Dorsolateral prefrontal cortex (tissue), 122 donors: ENCODE measurements at places on chromosomes 4 and X.

GRCh38 chr4:81152839-81153713, 61.9 kb downstream of the PRKG2 start:
- no peak for DNase-seq

- DNase-seq = no peak
Observed at GRCh38 chr4:5460106-5460801, 248.1 kb downstream of the EVC2 start.

DNA sequence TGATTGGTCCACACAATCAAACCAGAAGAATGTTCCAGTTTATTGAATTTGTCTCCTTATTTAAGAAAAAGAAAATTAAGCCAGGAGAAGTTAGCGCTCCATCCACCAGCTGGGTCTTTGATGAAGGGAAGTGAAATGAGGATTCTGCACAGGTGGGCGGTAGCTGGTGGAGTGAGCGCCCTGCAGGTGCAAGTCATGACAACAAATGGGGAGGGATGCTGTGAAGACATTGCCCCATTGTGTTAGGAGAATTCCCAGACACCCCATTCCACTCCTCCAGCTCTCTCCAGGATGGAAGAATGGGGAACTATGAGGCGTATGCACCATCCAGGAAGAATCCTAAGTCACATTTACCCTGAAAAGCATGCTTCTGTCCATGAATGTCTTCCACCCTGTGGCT, 22.9 kb downstream of the PLRG1 start:
- DNase-seq = no peak

DNA sequence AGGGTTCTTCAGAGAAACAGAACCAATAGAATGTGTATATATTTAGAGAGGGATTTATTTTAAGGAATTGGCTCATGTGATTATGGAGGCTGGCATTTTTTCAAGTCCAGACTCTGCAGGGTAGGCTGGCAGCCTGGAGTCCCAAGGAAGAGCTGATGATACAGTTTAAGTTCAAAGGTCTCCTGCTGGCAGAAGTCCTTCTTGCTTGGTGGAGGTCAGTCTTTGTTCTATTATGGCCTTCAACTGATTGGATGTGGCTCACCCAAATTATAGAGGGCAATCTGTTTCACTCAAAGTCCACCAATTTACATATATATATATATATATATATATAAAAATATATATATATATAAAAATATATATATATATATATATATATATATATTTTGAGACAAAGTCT, 52.1 kb upstream of the HSD17B10 start:
- no peak for DNase-seq

- DNase-seq = no peak
Observed at GRCh38 chr4:101989551-101989950, 199.0 kb downstream of the BANK1 start.

- no peak for DNase-seq
Observed at GRCh38 chr4:59240011-59240410, 1960.1 kb upstream of the ADGRL3 start.

- DNase-seq = no peak
Observed at GRCh38 chr4:8395504-8396296, 44.8 kb downstream of the ACOX3 start.

DNA sequence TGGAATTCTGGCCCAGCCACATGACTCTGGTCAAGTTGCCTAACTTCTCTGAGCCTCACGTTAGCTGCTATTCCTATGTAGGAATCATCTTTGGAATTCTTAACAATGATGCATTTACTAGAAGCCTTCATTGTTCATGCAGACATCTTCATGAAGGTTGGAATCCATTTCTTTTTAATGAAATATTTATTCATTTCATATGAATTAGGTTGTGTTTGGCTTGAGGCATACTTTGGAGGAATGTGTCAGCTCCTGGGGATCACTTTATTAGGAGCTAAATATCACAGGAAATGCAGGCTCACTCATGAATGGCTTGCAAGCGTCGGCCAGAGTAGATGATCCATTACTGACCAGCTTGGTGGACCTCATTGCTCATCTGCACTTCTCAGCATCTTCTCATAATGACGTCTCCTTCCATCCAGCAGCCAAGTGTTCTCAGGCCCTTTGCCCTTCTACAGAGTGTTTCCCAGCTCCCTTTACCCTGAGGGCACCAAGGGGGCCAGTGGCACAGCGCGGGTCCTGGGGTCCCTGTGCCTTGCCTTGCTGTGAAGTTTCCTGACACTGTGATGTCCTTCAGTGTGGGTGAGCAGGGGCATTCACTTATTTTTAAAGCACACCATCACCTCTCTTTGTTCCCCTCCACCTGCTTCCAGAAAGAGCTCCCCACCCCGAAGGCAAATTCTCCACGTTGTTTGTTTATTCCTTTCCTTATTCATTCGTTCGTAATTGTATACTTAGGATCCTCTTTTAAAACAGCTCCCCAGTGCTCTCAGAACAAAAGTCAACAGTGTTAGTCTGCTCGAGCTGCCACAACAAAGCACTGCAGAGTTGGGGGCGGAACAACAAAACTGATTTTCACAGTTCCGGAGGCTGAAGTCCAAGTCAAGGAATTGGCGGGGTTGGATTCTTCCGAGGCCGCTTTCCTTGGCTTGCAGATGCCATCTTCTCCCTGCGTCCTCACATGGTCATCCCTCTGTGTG, 106.8 kb downstream of the STK32B start:
- no peak for DNase-seq

DNA sequence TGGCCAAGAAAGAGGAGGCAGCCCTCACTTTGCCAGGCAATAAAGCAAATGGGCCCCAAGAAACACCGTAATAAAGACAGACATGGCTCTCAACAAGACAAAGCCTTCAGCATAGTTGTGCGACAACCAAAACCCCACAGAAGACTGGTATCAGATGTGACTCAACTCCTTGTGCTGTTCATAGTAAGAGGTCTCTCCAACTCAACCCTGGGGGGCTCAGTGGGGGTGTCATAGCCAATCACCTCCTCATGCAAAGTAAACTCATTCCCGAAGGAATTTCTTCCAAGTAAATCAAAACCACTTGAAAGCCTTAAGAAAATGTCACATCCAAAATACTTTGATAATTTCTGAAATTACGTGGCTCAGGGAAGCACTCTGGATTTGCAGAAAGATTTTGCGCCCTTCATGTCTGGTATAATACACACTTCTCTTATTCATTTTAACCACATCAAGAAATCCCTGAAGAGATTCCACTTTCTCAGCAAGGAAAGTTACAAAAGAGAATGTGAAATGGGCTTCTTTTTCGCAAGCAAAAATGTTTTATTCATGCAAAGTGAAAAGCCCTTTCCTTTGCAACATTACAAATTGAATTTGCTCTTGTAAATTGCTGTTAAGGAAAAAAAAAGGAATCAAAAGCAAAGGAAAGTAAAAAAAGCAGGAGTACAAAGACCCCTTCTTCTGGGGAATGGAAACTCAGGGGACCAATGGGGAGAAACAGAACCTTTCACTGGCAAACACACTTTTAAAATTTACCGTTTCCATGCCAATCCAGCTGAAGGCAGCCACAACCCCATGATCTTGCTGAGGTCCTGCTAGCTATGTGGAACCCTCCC, 137.4 kb downstream of the NSUN7 start:
- no peak for DNase-seq

- no peak for DNase-seq
Observed at GRCh38 chr4:84697159-84697558, 114.2 kb downstream of the CDS1 start.

DNA sequence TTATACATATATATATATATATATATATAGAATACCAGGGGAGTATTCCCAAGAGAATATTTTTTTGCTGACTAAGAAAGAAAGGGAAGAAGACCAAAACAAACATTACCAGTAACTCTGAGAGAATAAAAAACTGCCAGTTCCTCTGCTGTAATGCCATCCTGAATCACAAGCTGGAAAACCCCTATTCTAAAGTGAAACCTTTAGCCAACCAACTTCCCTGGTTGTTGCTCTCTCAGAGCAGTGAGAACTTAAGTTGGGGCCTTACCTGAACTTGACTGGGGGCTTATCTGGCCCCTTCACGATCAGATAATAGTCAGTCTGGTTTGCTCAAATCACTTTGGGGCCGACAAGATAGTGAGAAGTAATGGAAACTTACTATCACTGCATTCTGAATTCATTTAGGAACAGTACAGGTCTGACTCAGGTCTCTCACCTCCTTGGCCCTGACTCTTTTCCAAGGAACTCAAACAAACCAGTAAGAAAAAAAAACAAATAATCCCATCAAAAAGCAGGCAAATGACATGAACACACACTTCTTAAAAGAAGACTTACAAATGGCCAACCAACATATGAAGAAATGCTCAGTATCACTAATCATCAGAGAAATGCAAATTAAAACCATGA, 62.5 kb downstream of the CD40LG start:
- no peak for DNase-seq

DNA sequence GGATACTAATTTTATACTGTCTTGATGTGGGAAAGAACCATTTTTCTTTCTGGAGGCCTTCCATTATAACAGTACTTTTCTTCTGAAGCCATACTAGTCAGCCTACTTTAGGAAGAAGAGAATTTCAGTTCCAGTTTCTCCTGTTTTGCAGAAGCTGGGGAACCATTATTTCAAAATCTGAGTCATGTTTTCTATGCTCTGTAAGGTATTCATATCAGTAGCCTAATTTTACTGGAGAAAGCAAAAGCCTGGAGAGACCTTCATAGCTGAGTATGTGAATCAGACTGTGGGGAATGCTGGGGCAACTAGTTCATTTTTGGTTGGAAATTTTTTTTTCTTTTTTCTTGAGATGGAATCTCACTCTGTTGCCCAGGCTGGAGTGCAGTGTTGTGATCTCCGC, 22.4 kb downstream of the AFF1 start:
- DNase-seq = no peak

- DNase-seq = no peak
Observed at GRCh38 chr4:156021298-156021697, 67.6 kb upstream of the CTSO start.

DNA sequence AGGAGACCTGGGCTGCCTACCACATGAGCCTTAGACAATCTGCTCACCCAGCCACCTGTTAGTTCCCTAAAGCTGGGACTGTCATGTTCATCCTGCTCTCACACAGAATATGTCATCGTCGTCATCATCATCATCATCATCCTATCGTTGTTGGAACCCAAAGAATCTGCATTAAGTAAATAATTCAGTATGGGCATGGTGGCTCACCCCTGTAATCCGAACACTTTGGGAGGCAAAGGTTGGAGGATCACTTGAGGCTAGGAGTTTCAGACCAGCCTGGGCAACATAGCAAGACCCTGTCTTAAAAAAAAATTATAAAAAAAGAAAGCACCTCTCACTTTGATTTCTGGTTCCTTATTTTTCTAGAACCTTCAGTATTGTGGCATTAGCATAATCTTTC, 6.4 kb downstream of the ENOPH1 start:
- DNase-seq = no peak

DNA sequence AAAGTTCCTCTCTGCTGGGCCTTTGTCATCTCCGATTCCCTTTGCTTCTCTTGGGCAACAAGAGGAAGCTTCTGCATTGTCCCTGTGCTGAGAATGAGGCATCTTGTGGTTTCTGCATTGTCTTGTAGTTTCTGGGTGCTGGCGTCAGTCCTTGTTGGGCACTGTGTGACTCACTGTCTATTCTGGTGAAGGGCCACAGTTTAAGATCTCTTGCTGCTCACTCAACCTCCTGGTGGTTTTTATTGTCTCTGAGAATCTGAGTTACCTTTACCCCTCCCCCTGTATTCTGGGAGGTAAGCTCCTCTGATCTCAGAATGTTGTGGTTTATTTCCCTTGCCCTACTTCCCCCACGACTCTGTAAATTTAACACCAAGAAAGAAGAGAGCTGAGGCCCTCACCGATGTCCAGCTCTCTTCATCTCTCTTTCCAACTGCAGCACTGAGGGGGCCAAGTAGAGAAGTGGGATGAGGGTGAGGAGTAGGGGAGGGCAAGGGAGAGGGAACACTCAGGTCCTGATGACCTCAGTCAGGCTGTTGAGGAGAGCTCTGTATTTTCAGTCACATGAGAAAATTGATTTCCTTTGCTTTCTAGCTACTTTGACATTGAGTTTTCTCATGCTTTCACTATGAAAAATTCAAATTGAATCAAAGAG, 441.6 kb upstream of the PITX2 start:
- DNase-seq = no peak

- no peak for DNase-seq
Observed at GRCh38 chr4:51884055-51884454, 41.1 kb downstream of the DCUN1D4 start.

DNA sequence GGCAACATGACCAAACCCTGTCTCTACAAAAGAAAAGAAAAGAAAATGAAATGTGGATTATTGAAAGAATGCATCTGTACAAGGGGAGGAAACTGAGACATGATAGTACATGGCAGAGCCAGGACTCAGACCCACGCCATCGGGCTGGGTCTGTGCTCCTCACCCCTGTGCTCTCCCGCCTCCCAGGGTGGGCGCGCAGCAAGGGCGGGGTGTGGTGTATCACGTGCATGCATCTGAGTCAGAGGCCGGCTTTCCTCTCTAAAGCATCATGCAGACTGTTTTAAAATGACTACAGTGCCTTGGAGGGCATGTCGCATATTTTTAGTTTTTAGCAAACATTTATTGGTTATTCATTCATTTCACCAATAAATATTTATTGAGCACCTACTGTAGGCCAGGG, 47.8 kb downstream of the HTT-AS start:
- DNase-seq = no peak

DNA sequence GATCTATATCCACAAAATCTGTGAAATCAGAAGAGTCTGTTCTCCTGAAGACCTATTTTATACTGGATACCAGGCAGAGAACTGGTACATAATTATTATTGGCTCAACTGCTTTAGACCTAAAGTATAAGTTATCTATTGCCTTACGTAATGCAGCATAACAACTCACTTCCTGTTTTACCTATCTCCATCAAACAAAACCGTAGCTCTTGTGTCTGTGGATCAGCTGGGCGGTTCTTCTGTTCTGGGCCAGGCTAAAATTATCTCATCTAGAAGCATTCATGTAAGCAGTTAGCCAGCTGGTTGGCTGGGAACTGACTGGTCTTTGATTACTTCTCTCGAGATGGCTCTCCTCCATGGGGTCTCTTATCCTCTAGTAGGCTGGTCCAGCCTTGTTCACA, 57.8 kb downstream of the PPP1R2C start:
- DNase-seq = no peak

DNA sequence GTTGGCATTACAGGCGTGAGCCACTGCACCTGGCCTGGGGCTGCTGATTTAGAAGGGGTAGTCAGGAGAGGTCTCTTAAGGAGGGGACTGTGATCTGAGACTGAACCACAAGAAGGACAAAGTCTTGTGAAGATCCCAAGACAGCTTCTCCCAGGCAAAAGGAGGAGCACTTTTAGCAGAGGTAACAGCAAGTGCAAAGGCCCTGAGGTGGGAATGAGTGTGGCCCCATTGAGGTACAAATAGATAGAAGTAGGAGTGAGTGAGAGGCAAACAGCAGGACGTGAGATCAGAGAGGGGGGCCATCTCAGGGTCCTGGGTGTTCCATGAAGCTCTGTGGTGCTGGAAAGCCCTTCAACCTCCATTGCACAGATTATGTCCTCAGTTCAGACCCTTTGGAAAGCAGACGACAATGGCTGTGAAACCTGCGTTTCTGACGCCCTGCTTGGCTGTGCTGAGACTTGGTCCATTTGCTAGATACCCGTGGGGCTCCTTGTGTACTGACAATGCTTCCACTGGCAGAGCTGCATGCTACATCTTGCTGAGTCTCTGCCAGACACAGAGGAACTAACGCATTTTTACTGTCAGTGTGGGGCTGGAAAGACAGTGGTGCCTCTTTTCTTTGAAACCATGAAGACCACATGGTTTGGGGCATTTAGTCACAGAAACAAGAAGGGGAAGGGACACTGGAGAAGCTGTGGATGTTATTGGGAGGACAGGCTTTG, 1.3 kb upstream of the CCKAR start:
- DNase-seq = no peak

- no peak for DNase-seq
Observed at GRCh38 chr4:181855307-181855706, 387.9 kb upstream of the TENM3 start.
